Naive B cell (primary cell): ENCODE measurements at places on chromosomes 11 and 22. TPM values are rescaled to one million over a fixed set of nuclear protein-coding genes. Genes with fewer than 3 reads are reported as not detected.

GRCh38 chr22:48849219-48849912 lies 978.3 kb downstream of the BRD1 start:
- DNase-seq, result no peak

DNA sequence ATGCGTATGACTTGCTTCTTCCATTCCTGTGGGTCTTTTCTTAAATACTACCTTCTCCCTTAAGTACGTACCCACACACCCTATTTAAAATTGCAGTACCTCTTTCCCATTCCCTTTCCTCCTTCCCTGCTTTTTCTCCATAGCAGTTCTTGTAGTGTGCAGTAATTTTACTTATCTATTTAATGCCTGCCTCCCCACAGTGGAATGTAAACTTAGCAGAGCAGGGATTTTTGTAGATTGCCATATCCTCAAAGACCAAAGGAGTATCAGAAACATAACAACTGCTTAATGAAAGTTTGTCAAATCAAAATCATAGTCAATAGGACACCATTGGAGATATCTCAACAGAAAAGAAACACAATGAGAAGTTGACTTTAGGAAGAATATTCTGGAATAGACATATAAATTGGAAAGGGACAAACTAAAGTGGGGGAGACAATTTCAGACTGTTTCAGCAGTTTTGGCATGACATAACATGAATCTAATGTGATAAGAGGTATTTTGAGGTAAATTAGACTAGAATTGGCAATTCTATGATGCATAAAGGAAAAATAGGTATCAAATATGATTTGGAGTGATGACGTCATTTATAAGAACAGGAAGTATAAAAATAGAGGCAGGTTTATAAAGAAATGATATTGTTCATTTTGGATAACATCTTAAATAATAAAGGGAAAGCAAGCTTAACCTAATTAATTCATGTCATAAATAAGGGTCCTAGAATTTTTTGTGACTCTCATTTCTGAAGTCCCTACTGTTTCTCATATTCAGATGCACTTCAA lies 188.4 kb downstream of the SOX6 start:
- no peak for DNase-seq

DNA sequence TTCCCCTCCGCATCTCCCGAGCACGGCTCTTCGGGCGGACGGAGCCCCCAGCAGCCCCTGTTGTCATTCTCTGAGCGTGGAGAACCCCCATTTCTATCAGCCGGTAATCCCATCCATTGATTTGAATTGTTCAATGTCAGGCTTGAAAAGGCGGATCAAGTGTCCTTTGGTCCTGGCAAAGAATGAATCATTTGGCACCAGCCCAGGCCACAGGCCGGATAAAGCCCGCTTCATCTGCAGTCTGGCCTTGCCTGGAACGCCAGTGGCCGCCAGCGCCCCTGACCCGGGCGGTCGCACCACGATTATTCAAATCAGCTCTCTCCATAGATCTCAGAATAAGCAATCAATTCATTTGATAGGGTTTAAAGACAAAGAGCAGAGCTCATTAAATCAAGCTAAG lies 188.9 kb downstream of the BRD1 start:
- DNase-seq, result no peak

- DNase-seq, result no peak
Measured at GRCh38 chr22:48531108-48531507, 1296.6 kb downstream of the BRD1 start.

GRCh38 chr11:69194956-69195355 lies 39.2 kb downstream of the SMIM38 start:
- no peak for DNase-seq

- DNase-seq, result no peak
Measured at GRCh38 chr22:33202455-33202854, 144.3 kb upstream of the SYN3 start.

GRCh38 chr22:44898236-44898635 lies 111.6 kb downstream of the PHF21B start:
- no peak for DNase-seq

GRCh38 chr11:125393331-125393730 lies 102.7 kb downstream of the FEZ1 start:
- no peak for DNase-seq

- no peak for DNase-seq
Measured at GRCh38 chr11:118081241-118081958, 4.5 kb downstream of the TMPRSS4 start.

- DNase-seq, result no peak
Measured at GRCh38 chr22:32661296-32661695, 140.2 kb upstream of the TIMP3 start.

- no peak for DNase-seq
Measured at GRCh38 chr11:66652651-66653050, 14.1 kb downstream of the RBM4 start.

DNA sequence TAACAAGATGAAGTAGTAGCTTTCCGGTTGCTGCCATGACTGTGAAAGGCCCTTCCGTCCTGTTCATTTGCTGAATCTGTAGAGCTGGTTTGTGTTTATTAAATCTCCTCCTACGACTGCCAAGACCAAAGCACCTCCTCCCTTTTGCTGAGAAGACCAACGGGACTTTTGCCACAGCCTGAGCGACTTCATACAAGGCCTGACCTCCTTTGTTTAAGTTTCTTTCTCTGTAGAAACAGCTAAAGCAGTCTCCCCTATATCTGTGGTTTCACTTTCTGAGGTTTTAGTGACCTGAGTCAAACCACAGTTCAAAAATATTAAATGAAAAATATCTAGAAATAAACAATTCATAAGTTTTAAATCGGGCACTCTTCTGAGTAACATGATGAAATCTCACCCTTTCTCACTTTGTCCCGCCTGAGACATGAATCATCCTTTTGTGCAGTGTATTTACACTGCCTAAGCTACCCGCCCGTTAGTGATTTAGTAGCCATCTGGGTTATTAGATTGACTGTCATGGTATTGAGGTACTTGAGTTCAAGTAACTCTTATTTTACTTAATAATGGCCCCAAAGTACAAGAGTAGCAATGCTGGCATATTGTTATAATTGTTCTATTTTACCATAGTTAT lies 119.1 kb upstream of the LRRC4C start:
- no peak for DNase-seq

DNA sequence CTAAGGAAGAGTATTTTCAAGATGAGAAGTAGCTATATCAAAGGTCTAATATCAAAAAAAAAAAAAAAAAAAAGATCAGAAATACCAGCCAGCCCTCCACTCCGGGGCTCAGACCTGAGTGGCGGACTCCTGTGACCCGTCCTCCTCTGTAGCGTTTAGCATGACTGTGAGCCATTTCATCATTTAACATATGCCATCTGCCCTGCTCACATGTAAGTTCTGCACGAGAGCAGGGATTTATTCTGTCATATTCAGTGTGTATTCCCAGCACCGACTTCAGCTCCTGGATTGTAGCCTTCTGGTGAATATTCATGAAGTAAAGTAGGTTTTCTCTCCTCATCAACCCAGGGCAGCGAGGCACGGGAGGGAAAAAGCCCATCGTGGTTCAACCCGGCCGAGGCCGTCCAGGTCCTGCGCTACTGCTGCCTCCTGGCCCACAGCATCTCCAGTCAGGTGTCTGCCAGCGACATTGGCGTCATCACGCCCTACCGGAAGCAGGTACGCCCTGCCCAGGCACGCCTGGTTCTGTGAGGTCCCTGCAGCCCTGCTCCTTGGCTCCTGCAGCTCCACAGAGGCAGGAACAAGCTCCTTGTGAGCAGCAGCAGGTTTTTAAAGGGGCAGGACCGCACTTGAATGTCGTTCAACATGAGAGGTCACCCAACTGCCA lies 12.7 kb upstream of the PANX2 start:
- DNase-seq, result no peak

DNA sequence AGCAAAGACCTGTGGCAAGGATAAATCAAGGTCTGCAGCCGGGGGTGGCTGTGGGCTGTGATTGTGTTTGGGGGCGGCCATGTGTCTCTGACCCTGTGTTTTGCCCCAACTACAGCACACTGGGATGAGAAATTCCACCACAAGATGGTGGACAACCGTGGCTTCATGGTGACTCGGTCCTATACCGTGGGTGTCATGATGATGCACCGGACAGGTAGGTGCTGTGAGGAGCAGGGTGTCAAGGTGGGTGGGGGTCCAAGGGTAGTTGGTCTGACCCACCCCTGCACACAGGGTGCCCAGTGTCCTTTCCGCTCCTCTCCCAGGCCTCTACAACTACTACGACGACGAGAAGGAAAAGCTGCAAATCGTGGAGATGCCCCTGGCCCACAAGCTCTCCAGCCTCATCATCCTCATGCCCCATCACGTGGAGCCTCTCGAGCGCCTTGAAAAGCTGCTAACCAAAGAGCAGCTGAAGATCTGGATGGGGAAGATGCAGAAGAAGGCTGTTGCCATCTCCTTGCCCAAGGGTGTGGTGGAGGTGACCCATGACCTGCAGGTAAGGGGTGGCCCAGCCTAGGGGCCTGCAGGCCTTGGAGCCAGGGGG lies 6.7 kb downstream of the SERPINH1 start:
- DNase-seq, result no peak

- no peak for DNase-seq
Measured at GRCh38 chr11:122253589-122254231, 137.7 kb upstream of the BLID start.

- no peak for DNase-seq
Measured at GRCh38 chr22:19182472-19183157, 4.1 kb upstream of the SLC25A1 start.

DNA sequence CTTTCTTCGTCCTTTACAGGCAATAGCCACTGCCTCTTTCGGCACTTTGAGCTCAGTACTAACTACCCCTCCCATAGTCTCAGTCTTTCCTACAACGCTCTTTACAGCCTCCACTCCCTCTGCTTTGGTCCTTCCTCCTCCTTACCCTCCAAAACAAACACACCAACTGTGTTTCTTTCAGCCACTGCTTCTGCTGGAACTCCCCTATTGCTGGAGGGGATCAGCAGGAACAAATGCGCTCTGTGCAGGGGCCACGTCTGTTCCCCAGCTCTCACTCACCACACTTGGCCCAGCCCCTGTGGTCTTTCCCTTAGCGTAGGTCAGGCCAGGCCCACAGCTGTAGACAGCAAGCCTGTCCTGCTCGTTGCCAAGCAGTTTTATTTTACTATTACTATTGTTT lies 42.3 kb downstream of the PC start:
- DNase-seq, result no peak

GRCh38 chr11:123480290-123480815 lies 50.3 kb downstream of the GRAMD1B start:
- no peak for DNase-seq

- no peak for DNase-seq
Measured at GRCh38 chr11:91404344-91404743, 820.3 kb upstream of the FAT3 start.

- peak; percentile 49 for DNase-seq
Measured at GRCh38 chr11:100575860-100576717, 111.0 kb upstream of the ARHGAP42 start.

- no peak for DNase-seq
Measured at GRCh38 chr22:37748659-37749058, 51.8 kb downstream of the TRIOBP start.

DNA sequence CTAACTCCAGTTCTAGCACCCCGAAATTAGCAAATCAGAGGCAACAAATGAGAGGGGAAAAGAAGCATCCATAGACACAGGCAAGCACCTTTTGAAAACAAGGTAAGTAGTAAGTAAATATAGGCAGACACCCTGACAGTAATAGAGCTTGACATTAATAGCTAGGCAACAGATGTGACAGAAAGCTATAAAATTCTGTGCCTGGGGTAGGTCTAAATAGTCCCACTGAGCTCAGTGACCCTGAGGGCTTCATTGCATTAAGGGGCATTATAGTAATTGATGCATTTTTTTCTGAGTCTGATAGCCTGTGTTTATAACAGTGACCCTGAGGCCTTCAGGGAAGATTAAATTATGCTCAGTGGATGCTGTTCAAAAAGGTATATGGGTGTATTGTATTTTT lies 197.1 kb downstream of the HIPK3 start:
- DNase-seq, result no peak

GRCh38 chr22:41947424-41948080 lies 600 bp upstream of the CENPM start:
- DNase-seq, result no peak

GRCh38 chr11:72174302-72175070 lies 17.5 kb upstream of the FOLR1 start:
- DNase-seq, result no peak

Gene HIKESHI
- 68.9 TPM for polyA plus RNA-seq

Gene OR52H1
- polyA plus RNA-seq, result not detected

Gene ABCC8
- polyA plus RNA-seq, result not detected

Gene MS4A15
- polyA plus RNA-seq, result not detected

Gene FOLH1
- polyA plus RNA-seq, result not detected

Gene ACR
- not detected for polyA plus RNA-seq

Gene ELF5
- not detected for polyA plus RNA-seq

Gene AGBL2
- polyA plus RNA-seq, result 4.0 TPM

Gene SLC17A6
- not detected for polyA plus RNA-seq

Gene C11orf21
- 8.6 TPM for polyA plus RNA-seq

Gene POU2AF1
- polyA plus RNA-seq, result 88.0 TPM

Gene HBG2
- polyA plus RNA-seq, result 0.75 TPM

Gene ARHGAP20
- 0.25 TPM for polyA plus RNA-seq

Gene SPTBN2
- polyA plus RNA-seq, result 0.52 TPM

Gene NXPE2
- not detected for polyA plus RNA-seq

Gene MISFA
- 0.51 TPM for polyA plus RNA-seq

Gene OR52K2
- polyA plus RNA-seq, result not detected
